Stimulated activated CD8-positive, alpha-beta memory T cell treated with anti-CD3 and anti-CD28 coated beads, Interleukin-7, amount 100 ng/mL, for 48 hours (primary cell): ENCODE measurements at places on chromosomes 12 and 14.

DNA sequence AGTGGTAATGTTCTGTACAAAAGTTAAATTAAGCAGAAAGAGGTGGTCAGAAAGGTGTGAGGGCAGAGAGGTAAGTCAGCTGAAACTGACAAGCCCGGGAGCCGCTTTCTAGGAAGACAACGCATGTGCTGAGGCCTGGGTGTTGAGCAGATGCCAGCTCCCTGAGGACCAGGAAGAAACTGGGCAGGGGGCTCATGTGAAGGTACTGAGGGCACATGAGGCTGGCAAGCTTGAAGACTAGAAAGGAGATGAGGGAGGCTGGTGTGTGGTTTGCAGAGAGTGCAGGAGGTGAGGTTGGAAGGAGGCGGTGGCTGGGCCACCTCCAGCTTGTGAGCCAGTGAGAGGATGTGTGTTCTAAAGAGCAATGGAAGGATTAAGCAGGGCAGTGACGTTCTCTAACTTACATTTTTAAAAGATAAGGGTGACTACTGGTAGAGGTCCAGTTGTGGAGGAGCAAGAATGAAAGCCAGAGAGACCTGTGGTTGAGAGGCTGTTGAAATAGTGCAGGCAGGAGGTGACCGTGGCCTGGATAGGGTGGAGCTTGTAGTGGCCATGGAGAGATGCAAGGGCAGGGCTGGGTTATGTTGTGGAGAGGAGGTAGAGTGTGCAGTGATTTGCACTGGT lies 29.1 kb downstream of the ZNF664 start:
- DNase-seq = no peak

- DNase-seq = no peak
These were observed 5.7 kb downstream of the FAM222A start for GRCh38 chr12:109719123-109720022.

DNA sequence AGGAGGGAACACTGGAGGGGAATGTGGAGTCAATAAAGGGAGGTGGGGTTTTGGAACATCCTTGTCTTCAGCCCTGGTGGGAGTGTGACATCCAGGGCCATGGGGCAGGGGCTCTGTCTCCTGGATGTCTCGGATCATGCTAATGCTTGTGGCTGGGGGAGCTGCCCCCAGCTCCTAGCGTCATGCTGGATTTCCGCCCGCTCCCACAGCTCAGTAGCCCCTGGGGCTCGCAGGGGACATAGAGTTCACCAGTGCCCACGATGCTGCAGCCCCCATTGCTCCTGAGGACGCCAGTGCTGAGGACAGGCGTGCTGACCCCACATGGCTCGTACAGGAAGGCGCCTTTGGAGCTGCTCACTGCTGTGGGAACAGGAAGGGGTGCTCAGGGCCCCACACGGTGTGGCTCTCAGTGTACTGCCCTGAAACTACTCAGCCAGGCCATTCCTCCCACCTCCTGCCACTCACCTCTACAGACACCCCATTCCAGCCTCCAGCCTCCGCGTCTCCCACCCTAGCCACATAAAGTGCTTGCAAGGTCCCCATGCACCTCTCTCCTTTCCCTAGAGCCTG lies 9.5 kb upstream of the KRT84 start:
- no peak for DNase-seq

DNA sequence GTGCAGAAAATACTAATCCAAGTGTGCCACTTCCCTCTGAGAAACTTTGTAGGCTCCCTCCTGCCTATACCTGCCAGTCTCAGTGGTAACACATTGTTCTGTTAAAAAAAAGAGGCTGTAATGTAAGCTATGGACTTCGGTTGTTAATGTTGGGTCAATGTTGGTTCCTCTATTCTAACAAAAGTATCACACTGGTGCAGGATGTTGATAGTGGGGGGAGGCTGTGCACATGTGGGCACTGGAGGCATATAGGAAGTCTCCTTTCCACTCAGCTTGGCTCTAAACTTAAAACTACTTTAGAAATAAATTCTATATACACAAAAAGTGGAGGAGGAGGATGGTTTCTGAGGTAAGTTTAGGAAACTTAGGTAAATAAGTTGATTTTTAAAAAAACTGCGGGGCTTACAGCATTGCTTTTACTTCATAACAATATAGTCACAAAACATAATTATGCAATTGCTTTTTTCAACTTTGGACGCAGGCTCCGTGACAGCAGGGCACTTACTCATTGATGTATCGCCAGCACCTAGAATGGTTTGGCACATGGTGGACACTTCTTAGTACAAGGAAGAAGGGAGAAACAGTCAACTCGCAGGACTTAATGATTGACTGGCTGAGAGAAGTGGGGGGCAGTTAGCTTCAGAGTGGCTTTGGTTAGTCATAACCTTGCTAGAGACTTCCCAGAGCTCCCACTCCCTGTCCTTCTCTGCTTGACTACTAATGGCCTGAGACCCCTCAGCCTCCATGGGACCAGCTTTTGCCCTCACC lies 7.9 kb upstream of the NYNRIN start:
- DNase-seq = no peak

DNA sequence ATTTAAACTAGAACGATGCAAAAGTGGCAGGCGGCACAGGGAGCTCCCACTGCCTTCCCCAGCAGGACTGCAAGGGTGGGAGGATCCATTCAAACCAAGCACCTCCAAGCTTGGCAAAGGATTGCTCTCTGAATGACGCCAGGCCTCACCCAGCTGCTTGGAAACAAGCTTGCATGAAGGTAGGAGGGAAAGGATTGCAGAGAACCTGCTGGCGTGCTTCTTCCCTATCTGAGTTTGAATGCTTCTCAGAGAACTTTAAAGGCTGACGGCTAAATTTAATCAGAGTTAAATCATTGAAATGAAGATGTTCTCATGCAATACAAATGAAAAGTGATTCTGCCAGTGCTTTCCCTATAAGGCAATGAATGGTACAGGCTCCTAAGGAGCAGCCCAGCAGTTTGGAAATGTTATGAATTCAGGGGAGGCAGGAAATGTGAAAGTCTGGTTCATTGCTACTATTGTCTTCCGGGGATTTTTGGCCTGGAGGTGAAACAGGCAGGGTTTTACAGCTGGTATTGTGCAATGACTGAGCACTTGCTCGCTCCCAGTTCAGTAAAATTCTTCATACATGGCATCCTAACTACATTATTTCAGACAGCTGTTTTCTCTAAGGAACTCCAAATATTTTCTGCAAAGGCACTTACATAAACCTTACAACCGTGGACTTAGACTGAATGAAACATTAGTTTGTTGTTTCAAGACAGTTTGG lies 31.9 kb upstream of the DUSP6 start:
- no peak for DNase-seq

DNA sequence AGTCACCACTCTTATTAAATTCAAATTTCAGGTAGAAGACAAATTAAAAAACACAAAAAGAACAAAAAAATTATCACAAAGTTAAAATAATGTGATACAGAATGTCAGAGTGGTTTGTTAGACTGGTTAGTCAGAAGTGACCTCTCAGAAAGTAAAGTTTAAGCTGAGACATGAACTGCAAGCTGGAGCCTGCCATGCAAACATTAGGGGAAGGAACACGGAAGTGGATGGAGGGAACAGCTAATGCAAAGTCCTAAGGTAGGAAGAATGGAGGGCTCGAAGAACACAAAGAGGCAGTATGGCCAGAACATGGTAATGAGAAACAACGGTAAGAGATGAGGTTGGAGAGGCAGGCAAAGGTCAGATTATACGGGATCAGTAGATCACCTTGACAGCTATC lies 41.7 kb downstream of the WDHD1 start:
- DNase-seq = no peak

DNA sequence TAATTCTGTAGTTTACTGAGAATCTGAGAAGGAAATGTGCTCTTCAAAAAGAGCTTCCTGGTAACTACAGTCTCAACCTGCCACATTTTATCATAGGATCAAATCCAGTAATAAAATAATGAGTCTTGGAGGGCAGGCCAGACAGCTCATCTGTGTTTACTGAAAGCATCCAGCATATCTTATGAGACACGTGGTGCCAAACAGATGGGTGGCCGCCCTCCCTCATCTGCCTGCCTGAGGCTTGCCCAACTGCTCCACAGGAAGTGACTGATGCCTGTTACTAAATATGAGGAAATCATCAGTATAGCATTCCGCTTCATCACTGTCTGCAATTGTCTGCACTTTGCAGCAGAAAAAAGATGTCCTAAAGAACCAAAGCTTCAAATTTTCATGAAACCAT lies 13.5 kb downstream of the DHRS7 start:
- DNase-seq = peak; percentile 20

- DNase-seq = no peak
These were observed 41.5 kb upstream of the NPAS3 start for GRCh38 chr14:32896979-32897697.

- DNase-seq = no peak
These were observed 319.2 kb upstream of the PRICKLE1 start for GRCh38 chr12:42908712-42909111.

GRCh38 chr14:71063351-71063750 lies 156.1 kb downstream of the PCNX1 start:
- no peak for DNase-seq

- no peak for DNase-seq
These were observed 332.5 kb downstream of the MED13L start for GRCh38 chr12:115944837-115945490.

- no peak for DNase-seq
These were observed 435.7 kb upstream of the DCN start for GRCh38 chr12:91618281-91618680.

- DNase-seq = no peak
These were observed 186.9 kb downstream of the EMP1 start for GRCh38 chr12:13383379-13383778.

GRCh38 chr12:26077915-26078702 lies 46.7 kb downstream of the BHLHE41 start:
- DNase-seq = no peak

GRCh38 chr12:31896514-31897039 lies 62.6 kb upstream of the RESF1 start:
- peak; percentile 88 for DNase-seq

DNA sequence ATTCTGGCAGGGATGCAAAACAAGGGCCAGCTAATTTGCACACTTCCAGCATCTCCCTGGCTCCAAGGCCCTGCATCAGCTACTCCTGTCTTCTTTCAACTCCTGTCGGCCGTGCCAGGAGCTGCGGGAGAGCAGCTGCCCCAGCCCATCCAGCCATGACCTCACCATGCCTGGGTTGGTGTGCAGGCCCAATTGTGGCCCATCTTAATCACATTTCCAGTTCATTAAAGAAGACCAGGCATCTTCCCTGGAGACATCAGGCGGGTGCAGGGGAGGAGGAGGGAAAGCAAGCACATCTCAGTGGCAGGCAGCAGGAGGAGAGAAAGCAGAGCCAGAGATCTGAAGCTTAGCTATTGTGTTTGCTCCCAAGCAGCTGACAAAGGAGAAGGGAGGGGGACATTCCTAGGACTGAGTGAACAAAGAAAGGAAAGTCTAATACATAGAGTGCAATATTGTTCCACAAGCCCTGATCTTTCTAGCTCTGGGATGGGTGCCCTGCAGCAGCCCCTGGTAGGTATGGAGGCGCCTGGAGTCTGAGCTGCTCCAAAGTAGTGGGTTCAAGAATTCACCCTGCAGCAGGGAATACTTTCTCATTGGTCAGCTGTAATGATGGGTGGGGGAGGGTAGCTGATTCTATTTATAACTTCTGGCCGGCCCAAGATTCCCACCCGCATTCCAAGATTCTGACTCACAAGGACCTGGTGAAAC lies 40.1 kb downstream of the VWF start:
- DNase-seq = no peak

DNA sequence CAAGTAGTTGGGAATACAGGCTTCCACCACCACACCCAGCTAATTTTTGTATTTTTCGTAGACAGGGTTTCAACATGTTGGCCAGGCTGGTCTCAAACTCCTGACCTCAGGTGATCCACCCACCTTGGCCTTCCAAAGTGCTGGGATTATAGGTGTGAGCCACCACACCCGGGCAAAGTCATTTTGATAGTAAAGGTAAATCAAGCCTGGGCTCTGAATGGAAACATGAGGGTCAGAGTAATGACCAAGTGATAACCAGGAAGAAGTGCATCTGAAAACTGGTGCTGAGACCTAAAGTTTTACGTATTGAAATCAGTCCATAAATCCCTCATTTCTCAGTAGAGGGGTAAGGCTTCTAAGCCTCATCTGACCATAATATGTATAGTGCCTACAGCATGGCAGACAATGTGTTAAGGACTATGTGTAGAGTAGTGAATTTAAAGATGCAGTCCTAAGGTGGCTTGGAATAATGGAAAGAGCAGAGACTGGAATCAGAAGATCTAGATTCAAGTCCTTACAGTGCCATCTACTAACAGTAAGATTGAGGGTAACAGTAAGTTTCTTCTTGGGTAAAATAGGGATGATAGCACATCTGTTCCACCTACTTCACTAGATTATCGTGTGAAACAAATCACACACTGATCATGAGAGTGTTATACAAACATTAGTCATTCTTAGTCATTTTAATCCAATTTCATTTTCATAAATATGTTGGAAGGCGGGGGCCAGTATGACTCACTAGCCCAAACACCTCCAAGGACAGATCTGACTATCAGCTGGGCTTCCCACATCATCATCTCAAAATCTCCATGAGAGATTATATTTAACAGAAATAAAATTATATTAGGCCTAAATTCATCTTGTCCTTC lies 11.2 kb downstream of the MAP4K5 start:
- DNase-seq = peak; percentile 65

GRCh38 chr12:121232977-121233627 lies 23.2 kb downstream of the P2RX4 start:
- no peak for DNase-seq

DNA sequence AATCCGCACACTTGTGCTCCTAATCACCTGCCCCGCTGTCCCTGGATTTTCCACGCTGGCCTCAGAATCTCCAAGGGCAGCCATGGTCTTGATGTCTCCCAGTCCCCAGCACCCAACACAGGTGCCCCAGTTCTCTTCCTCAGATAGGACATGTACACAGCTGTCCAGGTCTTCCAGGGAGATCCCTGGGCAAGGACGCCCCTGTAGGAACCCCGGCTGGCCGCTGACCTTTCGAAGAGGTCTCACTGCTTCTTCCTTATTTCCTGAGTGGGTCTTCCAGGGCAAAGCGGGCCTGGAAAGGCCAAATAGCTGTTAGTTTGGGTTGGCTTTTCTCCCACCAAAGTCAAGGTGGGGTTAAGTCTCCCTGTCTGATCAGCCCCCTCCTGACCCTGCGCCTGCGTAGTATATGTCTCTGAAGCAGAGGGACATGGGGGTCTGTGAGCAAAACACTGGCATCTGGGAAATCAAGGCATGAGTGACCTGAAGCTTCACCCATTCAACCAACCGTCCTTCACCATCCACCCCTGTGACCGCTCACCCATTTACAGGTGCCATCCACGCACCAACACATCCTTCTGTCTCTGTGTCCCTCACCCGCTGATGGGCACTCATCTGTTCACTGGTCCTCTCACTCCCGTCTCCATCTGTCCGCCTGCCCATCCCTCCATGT lies 4.6 kb downstream of the BEGAIN start:
- DNase-seq = no peak

GRCh38 chr12:128557231-128557630 lies 266.5 kb downstream of the SLC15A4 start:
- DNase-seq = no peak
